Stimulated activated CD4-positive, alpha-beta T cell treated with anti-CD3 and anti-CD28 coated beads, Interleukin-12 subunit alpha, Interleukin-12 subunit beta, amount 100 ng/mL, for 4 hours (primary cell): ENCODE measurements at places on chromosomes 16 and 17.

GRCh38 chr16:17476414-17477259, 5.9 kb upstream of the XYLT1 start:
- DNase-seq = no peak

GRCh38 chr17:17326275-17326875, 23.2 kb downstream of the NT5M start:
- no peak for DNase-seq

DNA sequence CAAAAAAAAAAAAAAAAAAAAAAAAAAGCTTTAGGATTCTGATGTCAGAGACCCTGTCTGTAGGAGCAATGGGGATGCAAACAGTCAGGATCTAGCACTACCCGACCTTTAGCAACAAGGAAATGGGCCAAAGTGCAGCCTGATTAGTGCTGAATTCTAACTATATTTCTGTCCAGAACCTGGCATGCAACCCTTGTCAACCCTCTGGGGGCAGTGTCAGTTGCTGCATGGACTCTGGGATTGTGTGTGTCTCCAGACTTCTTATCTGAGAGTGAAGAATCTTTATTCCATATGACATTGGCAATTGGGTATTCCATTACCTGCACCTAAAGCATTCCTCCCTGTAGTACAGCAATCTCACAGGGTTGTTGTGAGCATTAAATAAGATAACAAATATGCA, 120.3 kb upstream of the CRHR1 start:
- no peak for DNase-seq

GRCh38 chr17:77311371-77311981, 170.7 kb downstream of the SEC14L1 start:
- no peak for DNase-seq

- DNase-seq = no peak
Measured at GRCh38 chr17:78026381-78026780, 67.9 kb downstream of the TNRC6C start.

DNA sequence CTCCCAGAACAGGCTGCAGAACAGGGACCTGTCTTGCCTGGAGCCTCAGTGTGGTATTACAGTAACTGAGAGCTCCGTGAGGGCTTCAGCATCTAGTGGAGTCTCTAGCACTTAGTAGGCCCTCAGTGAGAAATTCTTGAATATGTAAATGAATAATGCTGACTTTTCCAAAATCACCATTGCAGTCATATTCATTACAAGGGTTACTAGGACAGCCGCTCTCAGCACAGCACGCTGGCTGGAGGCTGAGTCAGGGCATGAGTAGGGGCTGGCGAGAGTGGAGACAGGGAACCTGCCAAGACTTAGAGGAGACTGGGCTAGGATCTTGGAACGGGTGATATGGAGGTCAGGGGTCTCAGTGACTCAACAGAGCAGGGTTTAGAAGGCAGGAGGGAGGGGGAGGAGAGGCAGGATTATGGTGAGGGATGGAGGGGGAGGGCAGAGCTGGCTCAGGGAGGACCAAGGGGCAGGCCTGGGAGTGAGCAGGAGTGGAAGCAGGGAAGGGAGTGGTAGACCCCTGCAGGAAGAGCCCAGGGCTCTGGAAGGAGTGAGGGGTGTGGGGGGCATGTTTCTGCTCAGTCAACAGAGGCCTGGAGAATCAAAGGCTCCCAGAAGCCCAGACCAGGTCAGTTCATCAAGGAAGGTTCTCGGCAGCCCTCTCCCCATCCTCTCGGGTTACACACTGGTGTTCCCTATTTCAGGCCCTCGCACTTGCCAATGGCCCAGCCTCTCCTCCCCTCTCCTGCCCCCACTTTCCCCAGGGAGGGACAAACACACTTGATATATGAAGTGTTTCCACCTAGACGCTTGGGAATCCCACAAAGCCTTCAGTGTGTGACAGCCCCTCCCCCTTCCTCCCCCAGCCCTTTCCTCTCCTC, 42.3 kb downstream of the FZD2 start:
- DNase-seq = no peak

GRCh38 chr17:47820033-47820789, 1.4 kb downstream of the OSBPL7 start:
- no peak for DNase-seq

DNA sequence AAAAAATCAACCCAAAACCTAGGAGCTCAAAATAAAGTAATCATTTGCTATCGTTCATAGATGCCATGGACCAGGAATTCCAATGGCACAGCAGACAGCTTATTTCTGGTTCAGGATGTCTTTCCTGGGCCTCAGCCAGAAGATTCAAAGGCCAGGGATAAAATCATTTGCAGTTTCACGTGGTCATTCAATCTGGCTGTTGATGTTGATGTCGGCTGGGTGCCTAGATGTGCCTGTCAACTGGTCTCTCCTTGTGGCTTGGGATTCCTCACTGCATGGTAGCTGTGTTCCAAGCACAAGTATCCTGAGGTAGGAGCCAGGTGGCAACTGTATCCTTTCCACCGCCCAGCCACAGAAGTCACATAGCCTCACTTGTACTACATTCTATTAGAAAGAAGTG, 10.7 kb upstream of the EPX start:
- DNase-seq = no peak

DNA sequence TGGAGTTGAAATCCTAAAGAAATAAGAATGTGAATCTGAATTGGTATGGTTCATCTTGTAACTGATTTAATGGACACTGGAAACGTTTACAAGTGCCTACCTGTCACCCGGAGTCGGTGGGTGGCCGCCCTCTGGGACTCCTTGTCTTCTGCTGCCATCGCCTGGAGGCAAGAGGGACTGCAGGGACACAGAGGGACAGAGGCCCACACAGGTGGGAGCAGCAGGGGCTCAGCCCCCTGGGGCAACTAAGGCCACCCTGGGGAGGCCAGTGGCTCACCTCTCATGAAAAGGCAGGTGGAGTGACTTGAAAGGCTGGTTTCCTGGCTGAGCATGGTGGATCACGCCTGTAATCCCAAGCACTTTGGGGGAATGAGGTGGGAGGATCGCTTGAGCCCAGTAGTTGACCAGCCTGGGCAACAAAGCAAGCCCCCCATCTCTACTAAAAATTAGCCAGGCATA, 23.2 kb downstream of the TMEM92 start:
- DNase-seq = peak; percentile 74

DNA sequence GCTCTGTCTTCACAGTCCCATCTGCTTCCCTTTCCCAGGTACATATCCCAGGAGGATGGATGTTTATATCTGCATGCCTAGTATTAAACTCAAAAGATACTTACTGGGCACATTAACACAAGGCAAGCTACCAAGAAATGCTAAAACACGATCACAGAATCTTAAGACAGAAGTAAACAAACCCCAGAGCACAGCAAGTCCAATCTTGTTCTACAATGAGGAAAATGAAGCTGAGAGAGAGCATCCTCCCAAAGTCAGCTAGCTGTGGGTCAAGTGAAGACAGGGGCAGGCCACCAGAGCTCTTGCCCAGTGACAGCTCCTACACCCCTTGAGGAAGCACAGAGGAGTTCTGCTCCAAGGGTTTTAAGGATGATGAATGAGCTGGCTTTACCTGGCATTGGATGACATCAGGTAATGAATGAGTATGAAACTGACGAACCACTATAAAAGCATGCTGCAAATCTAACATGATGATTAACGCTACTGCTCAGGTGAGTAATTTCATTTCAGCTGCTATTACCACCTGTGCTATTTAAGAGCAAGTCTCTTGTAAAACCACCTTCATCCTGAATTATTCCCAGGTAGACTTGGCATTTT, 20.3 kb downstream of the XPO6 start:
- DNase-seq = no peak

DNA sequence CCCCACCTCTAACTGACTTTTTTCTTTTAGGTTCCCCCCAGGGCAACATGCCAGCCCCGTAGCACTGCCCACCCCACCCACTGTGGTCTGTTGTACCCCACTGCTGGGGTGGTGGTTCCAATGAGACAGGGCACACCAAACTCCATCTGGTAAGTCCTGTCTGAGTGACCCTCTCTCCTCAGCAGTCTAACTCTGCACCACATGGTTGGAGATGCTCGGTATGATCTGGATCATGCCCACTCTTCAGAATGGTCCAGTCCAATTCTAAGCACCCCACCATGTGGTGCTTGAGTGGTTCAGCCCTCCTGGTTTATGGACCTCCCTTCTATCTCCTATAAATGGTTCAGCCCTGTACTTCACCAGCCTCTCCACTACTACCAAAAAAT, 5.9 kb downstream of the KDM6B start:
- no peak for DNase-seq

- no peak for DNase-seq
Measured at GRCh38 chr17:74702116-74702871, 10.4 kb downstream of the CD300LF start.

- DNase-seq = no peak
Measured at GRCh38 chr17:36730857-36731490, 129.6 kb downstream of the MRM1 start.

- DNase-seq = no peak
Measured at GRCh38 chr16:25052151-25052511, 37.0 kb upstream of the ARHGAP17 start.

- peak; percentile 48 for DNase-seq
Measured at GRCh38 chr16:84544031-84544773, 39.7 kb upstream of the MEAK7 start.

DNA sequence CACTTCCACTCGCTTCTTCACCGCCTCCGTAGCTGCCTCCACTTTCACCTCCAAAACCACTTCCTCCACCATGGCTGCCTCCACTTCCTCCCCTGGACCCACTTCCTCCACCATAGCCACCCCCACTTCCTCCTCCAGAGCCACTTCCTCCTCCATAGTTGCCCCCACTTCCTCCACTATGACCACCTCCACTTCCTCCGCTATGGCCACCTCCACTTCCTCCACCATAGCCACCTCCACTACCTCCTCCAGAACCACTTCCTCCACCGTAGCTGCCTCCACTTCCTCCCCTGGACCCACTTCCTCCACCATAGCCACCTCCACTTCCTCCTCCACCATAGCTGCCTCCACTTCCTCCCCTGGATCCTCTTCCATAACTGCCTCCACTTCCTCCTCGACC, 4.5 kb downstream of the KRT9 start:
- DNase-seq = no peak

GRCh38 chr17:82964851-82965341, 114.5 kb upstream of the METRNL start:
- DNase-seq = no peak

GRCh38 chr17:72970797-72971196, 121.7 kb downstream of the SLC39A11 start:
- DNase-seq = no peak

DNA sequence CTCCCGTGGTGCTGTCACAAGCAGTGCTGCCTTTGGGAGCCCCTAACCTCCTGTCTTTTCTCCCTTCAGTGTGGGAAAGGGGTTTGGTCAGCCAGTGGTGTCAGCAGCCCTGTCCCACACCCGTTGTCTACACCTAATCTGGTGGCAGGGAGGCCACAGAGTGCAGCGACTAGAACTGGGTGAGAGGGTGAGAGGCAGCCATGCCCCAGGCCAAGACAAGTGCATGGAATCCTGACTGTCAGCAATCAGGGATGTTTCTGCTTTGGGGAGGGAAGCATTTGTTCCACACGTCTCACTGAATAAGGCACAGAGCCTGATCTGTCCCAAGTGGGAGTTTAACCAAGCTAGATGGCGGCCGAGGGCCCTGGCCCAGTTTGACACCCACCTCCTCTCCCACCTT, 1.4 kb upstream of the ZNF267 start:
- no peak for DNase-seq

DNA sequence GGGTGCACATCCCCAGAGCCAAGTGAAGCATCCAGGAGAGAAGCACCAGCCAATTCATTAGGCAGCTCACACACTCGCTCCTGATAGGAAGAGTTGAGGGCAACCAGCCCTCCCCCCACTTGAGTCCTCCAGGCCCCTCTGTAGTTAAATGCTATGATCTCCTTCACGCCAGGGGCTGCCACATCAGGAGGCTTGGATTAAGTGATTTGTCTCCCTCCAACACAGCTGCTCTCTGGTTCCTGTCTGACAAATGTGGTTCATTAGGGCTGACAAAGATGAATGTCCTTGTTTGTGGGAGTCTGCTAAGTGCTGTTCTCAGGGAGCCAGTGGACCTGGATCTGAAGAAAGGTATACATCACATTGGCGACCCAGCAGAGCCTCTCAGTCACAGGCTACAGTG, 94.5 kb upstream of the WSCD1 start:
- no peak for DNase-seq

- DNase-seq = no peak
Measured at GRCh38 chr17:56108811-56109284, 44.4 kb upstream of the ANKFN1 start.

GRCh38 chr17:79008666-79009387, 737 bp downstream of the CANT1 start:
- DNase-seq = no peak

DNA sequence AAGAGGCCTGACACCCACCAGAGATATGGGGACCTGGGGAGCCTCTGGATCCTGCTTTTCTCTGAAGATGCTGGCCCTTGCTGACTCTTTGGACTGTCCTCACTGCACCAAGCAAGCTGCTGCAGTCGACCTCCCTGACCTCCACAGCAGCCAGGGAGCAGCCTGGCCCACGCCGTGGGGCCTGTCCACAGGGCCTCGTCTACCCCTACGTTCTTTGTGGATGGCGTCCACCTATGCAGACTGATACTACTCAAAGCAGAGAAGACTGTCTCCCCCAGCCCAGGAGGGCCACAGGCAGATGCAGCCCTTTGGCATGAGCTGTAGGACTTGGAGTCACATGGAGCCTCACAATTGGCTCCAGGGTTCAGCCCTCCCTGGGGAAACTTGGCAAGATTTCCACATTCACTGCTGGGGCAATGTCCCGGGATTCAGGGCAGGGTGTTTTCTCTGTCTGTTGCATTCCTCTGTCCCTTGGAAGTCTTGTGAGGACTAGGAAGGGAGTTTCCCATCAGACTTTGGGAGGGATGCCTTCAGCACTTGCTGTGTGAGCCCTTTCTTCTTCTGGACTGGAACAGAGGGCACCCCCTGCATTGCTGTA, 152.2 kb downstream of the NTN1 start:
- DNase-seq = no peak

DNA sequence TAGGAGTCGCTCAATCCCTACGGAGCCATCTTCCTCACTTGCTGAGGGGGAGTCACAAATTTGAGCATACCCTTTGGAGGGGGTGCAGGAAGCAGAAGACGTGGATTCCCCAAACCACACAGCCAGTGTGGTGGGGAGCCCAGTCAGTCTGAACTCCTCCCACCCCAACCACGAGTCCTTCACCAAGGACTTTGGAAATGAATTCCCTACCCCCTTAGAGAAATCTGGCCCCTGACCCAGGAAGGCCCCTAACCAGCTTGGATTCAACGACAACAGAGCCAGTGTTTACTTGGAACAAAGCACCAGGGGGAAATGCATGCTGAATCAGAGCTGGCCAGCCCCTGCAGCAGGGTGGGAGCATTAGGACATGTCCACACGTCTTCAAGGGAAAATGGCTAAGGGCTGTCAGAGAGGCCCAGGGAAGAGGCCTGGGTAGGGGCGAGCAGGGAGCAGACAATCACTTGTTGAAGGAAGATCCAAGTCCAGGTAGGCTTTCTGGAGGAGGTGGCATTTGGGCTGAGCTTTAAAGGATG, 5.5 kb upstream of the TMEM92 start:
- DNase-seq = no peak

DNA sequence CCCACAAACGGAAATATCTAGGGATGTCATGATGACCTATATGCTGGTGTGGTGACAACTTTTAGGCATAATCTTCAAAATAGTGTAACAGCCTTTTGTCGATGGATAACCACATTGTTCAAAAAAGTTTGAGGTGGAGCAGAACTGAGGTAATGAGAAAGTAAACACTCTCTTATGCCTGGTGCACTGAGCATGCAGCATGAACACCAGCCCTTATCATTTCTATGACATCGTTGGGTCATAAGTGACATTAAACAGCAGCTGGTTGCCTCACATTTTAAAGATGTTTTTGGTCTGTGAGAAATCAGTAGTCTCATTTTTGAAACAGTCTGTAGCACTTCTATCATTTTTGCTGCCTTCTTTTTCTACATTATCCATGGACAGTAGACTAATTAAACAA, 1.8 kb downstream of the KRT23 start:
- no peak for DNase-seq
